Osteoblast (primary cell): ENCODE measurements at places on chromosomes 2 and 18. TPM values are rescaled to one million over a fixed set of nuclear protein-coding genes. Genes with fewer than 3 reads are reported as not detected.

The SAG gene
- not detected in 2 replicates for total RNA-seq

The ATP6V1C2 gene
- under 0.01 TPM in 2 replicates for total RNA-seq

The ERBB4 gene
- total RNA-seq = under 0.01 TPM in 1 of 2 replicates, not detected in the other

The NCKAP5 gene
- total RNA-seq = 1.8 TPM in 2 replicates

The HJURP gene
- total RNA-seq = 2.9 and 3.5 TPM in 2 replicates

The DUSP19 gene
- total RNA-seq = 2.4 and 2.9 TPM in 2 replicates

The UGT1A7 gene
- total RNA-seq = not detected in 2 replicates

The YIPF4 gene
- total RNA-seq = 18.5 and 19.4 TPM in 2 replicates

The ACADL gene
- not detected in 2 replicates for total RNA-seq

The WDSUB1 gene
- total RNA-seq = 12.7 and 13.8 TPM in 2 replicates

The AKAIN1 gene
- total RNA-seq = not detected in 2 replicates

The RAD51AP2 gene
- total RNA-seq = not detected in 2 replicates

The FAM228A gene
- 1.4 and 1.5 TPM in 2 replicates for total RNA-seq

The CRYBA2 gene
- not detected in 2 replicates for total RNA-seq

The NMUR1 gene
- total RNA-seq = under 0.01 TPM in 2 replicates
